ENCODE measurements at places on chromosomes 11 and 22.

GRCh38 chr11:87603887-87604286 is 566.2 kb downstream of the TMEM135 start:
- no peak for DNase-seq

GRCh38 chr11:27619039-27619574 is 81.1 kb downstream of the BDNF start:
- DNase-seq = no peak

GRCh38 chr22:21082248-21082647 is 36.5 kb downstream of the LRRC74B start:
- no peak for DNase-seq

DNA sequence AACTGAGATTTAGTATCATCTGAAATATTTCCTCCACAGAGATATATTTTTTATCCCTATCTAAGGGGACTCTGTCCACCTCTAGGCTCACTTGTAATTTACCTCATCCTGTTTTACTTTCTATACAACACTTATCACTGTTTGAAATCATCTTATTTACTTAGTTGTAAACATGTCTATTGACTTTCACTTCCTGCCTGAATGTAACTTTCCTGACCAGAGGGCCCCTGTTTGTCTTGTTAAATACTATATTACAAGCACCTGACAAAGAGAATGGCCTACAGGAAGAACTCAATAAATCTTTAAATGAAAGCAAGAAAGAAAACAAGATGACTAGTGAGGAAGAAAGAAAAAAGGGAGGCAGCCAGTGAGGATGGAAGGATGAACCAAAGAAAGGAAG is 1727.5 kb downstream of the LRRC4C start:
- no peak for DNase-seq

DNA sequence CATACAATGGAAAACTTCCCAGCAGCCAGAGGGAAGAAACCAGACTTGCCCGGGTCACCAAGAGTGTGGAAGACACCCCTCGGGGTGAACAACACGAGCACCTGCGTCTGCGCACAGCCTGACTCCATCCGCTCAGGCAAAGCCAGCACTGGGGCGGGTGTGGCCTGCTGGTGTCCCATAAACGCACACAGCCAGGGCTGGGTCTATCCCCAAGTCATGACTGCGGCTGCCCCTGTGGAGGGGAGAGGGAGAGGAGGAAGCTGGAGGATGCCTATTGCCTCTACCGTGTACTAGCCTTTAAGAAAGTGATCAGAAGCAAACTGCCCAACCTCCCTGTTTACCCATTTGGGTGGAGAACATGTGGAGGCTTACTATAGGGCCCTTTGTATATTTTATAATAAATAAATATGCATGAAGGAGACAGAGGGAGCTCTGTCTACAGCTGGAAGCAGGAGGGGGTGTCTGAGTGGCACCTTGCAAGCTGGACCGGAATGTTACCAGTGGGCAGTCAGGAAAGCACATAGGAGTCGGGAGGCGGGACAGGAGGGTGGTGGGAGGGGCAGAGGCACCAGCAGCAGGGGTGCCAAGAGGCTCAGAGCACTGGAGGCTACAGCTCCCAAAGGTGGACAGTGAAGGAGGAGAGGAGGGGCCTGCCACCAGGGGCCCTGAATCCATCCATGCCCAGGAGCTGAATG is 79.6 kb downstream of the PHF21B start:
- DNase-seq = no peak

GRCh38 chr11:7516475-7516874 is 2.7 kb downstream of the PPFIBP2 start:
- no peak for DNase-seq

- no peak for DNase-seq
Observed at GRCh38 chr22:39545386-39546365, 13.1 kb upstream of the RPS19BP1 start.

DNA sequence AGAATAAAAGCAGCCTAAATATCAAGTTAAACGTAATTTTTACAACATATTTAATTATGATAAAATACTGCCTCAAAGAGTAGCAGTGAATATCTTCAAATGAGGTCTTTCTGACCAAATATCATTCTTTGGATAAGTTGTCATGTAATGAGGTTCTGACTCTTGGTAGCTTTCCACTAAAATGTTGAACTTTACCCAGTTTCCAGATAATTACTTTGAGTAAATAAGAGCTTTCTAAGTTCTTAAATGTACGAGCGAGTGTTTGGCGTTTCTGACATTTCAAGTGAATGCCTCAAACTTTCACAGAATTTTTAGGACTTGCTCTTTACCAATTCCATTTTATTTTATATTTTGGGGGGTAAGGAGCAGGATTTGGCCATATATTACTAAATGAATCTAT is 1515.2 kb downstream of the FAM181B start:
- no peak for DNase-seq

All from NCI-H1417 (cell line).